Stimulated activated CD4-positive, alpha-beta T cell treated with anti-CD3 and anti-CD28 coated beads, Interleukin-2, amount 100 ng/mL, for 4 hours (primary cell): ENCODE measurements at places on chromosomes 1 and 21.

DNA sequence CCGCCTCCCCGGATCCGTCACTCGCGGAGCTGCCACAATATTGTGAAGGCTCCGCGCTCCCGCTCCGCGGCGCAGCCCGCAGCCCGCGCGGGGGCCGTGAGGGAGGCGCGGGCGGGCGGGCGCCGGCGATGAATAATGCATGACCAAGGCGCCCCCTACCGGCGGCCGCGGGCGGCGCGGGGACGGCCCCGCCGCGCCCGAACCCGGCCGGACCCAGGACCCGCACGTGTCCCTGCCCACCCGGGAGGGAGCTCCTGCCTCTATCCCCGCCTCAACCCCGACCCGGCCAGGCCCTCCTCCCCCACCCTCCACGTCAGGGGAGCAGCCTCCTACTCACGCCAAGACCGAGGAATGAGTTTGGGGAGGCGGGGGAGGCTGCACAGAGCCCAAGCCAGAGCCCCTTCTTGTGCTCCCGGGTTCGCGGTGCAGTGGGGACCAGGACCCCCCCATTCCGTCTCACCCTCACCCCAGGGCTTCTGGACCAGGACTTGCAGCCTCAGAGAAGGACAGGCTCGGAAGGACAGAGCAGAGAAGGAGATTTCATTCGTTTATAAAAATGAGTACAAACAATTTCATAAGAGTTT is 70.8 kb upstream of the CASZ1 start:
- DNase-seq: peak; percentile 54

- peak; percentile 11 for DNase-seq
These were observed 30.5 kb downstream of the SLC30A1 start for GRCh38 chr1:211548321-211549091.

- no peak for DNase-seq
These were observed 12.4 kb downstream of the TMCC2 start for GRCh38 chr1:205240118-205240517.

GRCh38 chr1:12005488-12006166 is 13.7 kb upstream of the MIIP start:
- DNase-seq: no peak

GRCh38 chr1:227068883-227069282 is 128.8 kb downstream of the COQ8A start:
- no peak for DNase-seq

GRCh38 chr1:236945002-236945401 is 59.2 kb downstream of the MT1HL1 start:
- no peak for DNase-seq

GRCh38 chr1:109134423-109134822 is 20.5 kb downstream of the ELAPOR1 start:
- DNase-seq: no peak

DNA sequence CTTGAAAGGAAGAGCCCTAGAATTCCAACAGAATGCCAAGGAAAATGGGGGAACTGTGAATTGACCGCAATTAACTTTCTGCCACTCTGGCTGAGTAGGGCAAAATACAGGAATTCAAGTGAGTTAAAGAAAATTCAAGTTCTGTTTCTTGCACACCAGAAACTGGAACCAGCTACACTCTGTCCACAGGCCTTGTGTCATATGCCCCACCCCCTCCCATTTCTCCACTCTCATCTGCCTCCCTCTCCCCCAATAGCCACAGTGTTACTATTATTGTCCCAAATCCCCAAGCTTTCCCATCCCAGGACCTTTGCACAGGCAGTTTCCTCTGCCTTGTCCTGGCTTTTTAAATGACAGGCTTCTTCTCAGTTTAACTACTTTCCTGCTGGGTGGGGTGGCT is 4.3 kb upstream of the STK40 start:
- DNase-seq: no peak

- DNase-seq: no peak
These were observed 17.2 kb downstream of the TMEM81 start for GRCh38 chr1:205067031-205067430.
